Mucosa of gallbladder (tissue), 1 donor: ENCODE measurements at places on chromosomes 5 and 9.

GRCh38 chr9:72384710-72385485, 19.9 kb upstream of the ZFAND5 start:
- DNase-seq = no peak

GRCh38 chr5:54518818-54519508, 1.4 kb downstream of the SNX18 start:
- no peak for DNase-seq

- DNase-seq = no peak
These were observed 78.8 kb upstream of the TNFAIP8 start for GRCh38 chr5:119276978-119277377.

DNA sequence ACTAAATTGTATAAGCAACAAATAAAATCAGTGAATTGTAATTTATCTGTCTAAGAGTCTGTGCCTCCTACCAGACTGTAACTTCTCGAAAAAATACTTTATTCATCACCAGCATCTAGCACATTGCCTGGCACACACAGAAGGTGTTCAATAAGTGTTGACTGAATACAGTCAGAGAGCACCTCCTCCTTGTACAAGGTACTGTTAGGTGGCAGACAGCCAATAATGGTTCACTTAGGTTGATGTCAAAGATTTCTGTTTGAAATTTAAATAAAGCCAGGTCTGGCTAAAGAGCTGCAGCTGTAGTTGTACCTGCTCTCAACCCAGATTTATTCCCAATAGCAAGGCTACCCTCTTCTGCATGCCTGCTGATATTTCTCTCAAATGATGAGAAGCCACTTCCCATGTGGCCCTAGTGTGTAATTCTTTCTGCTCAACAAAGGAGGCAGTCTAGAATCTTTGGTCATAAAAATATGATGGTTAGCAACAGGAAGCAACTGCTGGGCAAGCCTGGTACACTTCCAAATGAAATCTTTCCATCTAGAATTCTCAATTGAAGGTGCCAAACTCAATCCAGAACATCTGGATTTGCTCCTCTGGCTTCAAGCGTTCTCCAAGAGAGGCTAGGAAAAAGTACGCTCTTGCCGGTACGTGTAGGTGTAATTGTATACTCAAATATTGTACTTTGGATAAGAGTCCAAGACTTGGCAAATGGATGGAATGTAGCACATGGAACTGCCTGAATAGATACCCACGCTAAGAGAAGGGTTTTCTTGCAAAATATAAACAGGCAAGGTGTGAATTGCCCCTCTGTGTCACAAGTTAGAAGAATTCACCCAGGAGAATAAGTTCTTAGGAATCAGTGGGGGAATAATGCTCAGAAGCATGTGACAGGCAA, 95.6 kb downstream of the NR6A1 start:
- DNase-seq = no peak

- no peak for DNase-seq
These were observed 63.7 kb downstream of the TJP2 start for GRCh38 chr9:69237702-69238295.

GRCh38 chr9:113481176-113481787, 17.8 kb downstream of the RGS3 start:
- no peak for DNase-seq

- DNase-seq = no peak
These were observed 97.3 kb upstream of the IQGAP2 start for GRCh38 chr5:76305775-76306174.

DNA sequence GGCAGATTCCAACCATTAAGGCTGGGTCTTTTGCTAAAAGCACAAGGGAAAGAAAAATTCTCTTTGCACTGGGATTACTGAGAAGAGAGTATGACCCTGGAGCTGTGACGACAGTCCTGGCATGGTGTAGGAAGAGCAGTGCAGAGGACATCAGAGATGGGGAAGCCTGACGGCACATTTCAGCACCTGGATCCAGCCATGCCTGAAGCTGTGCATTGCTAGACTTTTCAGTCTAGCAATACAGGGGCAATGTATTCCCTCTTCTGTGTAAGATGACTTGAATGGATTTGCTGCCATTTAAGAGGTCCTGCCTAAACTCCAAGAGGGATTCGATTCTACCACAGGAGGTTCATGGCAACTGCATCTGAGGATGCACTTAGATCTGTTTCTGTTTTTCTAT, 12.3 kb upstream of the MRNIP start:
- no peak for DNase-seq

DNA sequence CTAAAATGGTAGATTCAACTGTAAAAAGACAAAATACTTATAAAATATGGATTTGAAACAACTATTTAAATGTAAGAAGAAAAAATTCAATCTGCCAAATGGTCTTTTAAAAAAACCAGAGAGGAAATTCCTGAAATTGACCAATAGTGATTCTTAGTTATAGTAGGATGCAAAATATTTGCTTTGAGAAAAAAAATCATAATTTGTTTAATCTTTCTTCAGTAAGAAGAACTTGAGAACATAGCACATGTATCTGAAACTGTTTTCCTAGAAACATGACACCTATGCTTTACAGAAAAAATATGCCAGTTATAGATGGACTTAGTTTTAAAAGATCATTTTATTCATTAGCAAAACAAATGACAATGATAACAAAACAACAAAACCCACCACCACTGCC, 186.9 kb upstream of the CD180 start:
- DNase-seq = no peak

- no peak for DNase-seq
These were observed 91.9 kb downstream of the TRPM6 start for GRCh38 chr9:74795803-74796202.

DNA sequence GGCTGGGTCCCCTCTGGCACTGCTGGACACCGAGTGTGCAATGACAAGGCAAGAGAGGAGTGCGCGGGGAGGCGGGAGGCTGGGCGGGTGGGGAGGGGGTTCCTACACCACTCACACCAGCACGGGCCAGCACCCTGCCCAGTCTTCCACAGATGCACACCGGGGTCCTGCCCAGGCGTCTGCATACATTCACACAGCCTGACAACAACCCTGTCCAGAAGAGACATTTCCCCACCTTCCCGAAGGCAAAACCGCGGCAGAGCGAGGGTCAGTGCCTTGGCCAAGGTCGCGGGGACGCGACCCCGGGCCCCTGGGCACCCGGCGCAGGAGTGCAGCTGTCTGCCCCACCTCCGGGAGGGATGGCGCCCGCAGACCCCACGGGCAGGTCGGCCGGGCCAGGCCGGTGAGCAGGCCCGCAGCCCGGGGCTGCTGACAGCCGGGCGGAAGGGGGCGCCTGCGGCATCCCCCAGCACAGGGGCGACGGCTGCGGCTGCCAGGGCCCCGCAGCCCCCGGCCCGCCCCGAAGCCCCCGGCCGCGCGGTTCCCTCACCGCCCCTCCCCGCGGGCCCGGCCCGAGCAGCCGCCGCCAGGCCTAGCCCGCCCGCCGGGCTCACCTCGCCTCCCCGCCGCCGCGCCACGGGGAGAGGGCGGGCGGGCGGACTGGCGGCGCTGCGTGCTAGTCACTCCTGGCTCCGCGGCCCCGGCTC, 496 bp downstream of the MAPK9 start:
- DNase-seq = no peak

DNA sequence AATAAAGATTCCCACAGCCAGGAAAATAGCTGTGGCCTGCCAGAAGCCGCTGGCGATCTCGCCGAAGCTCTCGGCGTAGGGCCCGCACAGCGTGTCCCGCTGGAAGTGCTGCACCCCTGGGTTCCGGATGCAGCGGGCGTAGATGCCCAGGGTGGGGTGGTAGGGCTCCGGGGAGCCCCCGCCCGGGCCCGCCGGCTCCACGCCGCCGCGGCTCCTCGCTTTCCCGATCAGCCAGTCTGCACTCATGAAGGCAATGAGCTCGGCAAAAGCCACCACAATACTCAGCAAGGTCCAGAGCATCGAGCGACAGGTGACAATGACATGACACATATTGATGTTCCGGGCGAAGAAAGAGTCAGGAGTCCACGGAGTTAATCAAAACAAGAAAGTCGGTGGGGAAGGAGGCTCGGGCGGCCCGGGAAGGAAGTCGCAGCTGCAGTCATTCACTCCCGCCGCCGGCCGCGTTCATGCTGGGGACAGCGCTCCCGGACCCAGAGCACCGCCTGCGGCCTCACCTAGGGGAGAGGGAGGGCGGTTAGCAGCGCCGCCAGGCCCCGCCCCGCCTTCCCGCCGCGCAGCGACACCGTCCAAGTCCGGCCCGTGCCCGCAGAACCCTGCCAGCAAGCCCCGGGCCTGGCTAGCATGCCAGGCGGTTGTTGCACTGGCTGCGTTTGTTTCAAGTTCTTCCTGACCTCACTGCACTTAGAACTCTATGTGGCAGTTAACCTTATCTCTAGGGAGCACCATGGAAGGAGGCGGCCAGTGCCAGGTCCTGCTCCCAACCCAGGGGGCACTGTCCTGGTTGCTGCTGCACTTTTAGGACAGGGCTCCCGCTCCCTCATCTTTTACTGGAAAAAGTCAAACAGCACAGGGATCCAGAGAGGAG, 138.4 kb downstream of the LHFPL2 start:
- DNase-seq = peak; percentile 64

- no peak for DNase-seq
These were observed 151.8 kb downstream of the MUSK start for GRCh38 chr9:110820381-110820780.

DNA sequence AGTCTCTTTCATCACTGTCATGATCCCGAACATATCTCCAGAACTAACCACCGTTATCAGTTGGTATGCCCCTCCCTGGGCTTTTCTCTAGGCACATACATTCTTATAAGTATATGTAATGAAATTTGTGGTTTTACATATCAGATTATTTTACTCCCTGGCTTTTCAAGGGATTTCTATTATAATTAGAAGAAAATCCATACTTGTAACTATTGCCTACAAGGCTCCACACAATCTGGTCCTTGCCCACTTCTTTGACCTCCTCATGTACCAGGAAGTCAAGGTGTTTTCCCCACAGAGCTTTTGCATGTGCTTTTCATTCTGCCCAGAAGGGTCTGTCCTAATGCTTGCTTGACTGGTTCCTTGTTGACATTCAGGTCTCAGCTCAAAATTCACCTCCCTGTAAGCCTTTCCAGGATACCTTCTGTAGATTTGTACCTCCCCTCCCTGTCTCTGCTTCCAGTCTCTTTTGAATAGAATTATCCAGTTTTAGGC, 33.6 kb upstream of the HSD17B4 start:
- DNase-seq = no peak

DNA sequence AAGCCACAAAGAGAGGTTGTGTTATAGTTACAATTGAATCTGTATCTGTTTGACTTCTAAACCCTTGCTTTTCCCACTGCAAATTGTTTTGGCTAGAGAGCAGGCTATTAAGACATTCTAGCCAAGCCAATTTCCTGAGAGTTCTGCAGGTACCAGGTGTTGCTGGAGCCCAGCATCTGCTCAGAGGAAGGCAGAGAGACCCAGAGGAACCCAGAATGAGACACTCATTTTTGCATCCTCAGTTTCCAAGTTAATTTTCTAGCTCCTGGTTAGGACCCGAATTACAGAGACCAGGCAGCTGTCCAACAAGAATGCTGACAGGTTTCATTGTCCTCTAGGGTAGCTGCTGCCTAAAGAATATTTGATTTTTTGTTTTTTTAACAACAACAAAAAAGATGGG, 266.2 kb downstream of the TRIM32 start:
- no peak for DNase-seq

DNA sequence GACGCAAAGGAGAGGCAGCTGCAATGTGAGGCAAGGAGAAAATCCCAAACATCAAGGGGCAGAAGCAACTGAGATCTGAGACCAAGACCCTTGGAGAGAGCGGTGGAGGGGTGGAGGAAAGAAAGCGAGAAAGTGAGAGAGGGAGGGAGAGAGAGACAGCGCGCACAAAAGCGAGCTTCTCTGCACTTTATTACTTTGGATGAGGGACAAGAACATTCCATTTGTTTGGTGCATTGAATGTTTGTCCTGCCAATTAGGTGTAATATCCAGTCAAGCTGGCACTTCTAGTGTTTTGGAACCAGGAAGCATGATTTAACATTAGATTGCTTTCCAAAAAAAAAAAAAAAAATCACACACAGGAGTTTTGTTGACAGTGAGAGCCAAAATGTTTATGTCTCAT, 1.4 kb downstream of the CAST start:
- no peak for DNase-seq

GRCh38 chr5:147479949-147480348, 29.9 kb downstream of the DPYSL3 start:
- DNase-seq = no peak
